RWPE2 (cell line): ENCODE measurements at places on chromosomes 1 and 21.

DNA sequence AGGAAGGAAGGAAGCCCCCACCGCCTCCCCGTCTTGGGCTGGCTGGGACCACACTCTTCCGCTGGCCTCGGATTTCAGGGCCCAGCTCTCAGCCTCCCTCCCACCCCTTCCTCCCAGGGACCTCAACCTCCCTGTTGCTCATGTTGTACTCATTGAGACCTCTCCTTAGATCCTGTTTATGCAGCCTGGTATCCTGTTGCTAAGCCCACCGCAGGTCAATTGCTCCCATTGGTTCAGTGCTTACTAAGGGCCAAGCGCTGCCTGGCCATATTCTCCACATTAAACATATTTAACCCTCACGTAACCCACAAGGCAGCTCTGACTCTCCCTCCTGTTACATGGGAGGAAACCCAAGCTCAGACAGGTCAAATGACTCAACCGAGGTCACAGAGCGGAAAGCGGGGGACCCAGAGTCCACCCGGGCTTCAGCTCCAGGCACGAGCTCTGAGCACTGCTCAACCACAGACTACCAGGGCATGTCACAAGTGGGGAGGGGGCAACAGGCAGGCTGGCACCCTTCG, 23.2 kb upstream of the H6PD start:
- no peaks in the 10 kb centered on the region for H3K27me3 ChIP-seq
- no peaks in the 10 kb centered on the region for H3K36me3 ChIP-seq
- H3K4me3 ChIP-seq = no peak overlapping the region
- DNase-seq = no peak
- no peaks in the 10 kb centered on the region for H3K4me1 ChIP-seq
- H3K27ac ChIP-seq = no peak overlapping the region

- no peak overlapping the region for H3K27ac ChIP-seq
- H3K36me3 ChIP-seq = no peaks in the 10 kb centered on the region
- DNase-seq = no peak
- H3K4me1 ChIP-seq = peaks cover 3% of the 10 kb centered on the region
Observed at GRCh38 chr1:208513799-208514198, 269.6 kb upstream of the PLXNA2 start.

GRCh38 chr1:209854196-209854595, 26.4 kb downstream of the UTP25 start:
- no peak overlapping the region for H3K4me3 ChIP-seq
- no peaks in the 10 kb centered on the region for H3K4me1 ChIP-seq

GRCh38 chr1:33972676-33973395, 109.0 kb downstream of the HMGB4 start:
- no peaks in the 10 kb centered on the region for H3K4me1 ChIP-seq
- no peak overlapping the region for H3K4me3 ChIP-seq
- no peaks in the 10 kb centered on the region for H3K36me3 ChIP-seq
- H3K27me3 ChIP-seq = no peaks in the 10 kb centered on the region

GRCh38 chr1:201593200-201593921, 54.4 kb downstream of the NAV1 start:
- H3K4me1 ChIP-seq = peaks cover 22% of the 10 kb centered on the region
- DNase-seq = no peak
- no peaks in the 10 kb centered on the region for H3K27me3 ChIP-seq
- H3K27ac ChIP-seq = peak overlapping the region; percentile 70
- no peak overlapping the region for H3K4me3 ChIP-seq
- H3K36me3 ChIP-seq = no peaks in the 10 kb centered on the region

DNA sequence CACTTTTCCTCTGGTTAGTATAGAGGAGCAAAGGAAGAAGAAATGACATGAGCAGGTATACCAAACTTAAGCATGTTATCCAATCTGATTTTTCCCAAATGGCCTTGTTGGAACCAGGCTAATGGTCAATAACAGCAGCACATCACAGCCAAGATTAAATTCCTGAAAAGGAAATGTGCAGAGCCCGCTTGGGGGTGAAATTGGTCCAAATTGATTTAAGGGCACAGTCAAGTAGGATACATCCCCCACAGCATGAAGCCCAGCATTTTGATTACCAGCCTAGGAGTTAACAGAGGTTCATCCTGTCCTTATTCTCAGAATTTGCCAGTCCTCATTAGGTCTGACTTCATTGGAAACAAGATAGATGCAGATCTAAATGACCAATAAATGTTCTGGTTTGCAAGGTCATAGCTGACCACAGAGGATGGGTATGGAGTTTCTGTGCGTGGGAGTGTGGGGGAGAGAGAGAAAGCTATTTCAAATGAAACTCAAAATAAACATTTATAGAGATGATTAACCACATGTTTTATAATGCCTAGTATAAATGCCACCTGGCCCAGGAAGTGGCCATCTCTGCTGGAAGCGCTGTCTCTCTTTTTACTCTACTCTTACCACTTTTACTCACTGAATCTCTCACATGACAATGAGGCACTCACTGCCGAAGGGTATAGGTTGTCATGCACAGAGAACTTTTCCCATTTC, 38.7 kb downstream of the RGS5 start:
- no peaks in the 10 kb centered on the region for H3K36me3 ChIP-seq
- no peak for DNase-seq
- H3K27ac ChIP-seq = no peak overlapping the region
- H3K4me1 ChIP-seq = peaks cover 29% of the 10 kb centered on the region
- no peak overlapping the region for H3K4me3 ChIP-seq

- H3K27ac ChIP-seq = no peak overlapping the region
- no peaks in the 10 kb centered on the region for H3K27me3 ChIP-seq
- H3K4me3 ChIP-seq = no peak overlapping the region
- H3K4me1 ChIP-seq = no peaks in the 10 kb centered on the region
- no peaks in the 10 kb centered on the region for H3K36me3 ChIP-seq
Observed at GRCh38 chr1:54839824-54840223, 38.7 kb upstream of the TTC22 start.

DNA sequence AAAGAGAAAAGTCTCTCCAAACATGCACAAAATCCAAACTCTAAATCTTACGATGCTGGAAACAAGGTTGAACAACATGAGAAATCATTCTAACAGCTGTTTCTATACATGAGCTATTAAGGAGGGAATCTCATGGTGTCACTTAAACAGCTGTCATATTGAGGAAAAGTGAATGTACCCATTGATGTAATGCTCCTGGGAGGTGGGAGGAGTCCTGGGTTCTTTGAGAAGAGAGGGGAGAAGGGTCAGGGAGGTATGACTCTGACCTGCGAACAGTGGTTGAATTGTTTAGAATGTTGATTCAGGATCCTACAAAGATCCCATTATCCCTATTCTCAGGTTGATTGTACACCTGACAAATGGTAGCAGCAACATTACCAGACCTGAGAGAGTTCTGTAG, 49.3 kb downstream of the ZC3H11B start:
- H3K4me3 ChIP-seq = no peak overlapping the region
- H3K36me3 ChIP-seq = no peaks in the 10 kb centered on the region
- no peaks in the 10 kb centered on the region for H3K4me1 ChIP-seq
- DNase-seq = no peak
- H3K27me3 ChIP-seq = no peaks in the 10 kb centered on the region

DNA sequence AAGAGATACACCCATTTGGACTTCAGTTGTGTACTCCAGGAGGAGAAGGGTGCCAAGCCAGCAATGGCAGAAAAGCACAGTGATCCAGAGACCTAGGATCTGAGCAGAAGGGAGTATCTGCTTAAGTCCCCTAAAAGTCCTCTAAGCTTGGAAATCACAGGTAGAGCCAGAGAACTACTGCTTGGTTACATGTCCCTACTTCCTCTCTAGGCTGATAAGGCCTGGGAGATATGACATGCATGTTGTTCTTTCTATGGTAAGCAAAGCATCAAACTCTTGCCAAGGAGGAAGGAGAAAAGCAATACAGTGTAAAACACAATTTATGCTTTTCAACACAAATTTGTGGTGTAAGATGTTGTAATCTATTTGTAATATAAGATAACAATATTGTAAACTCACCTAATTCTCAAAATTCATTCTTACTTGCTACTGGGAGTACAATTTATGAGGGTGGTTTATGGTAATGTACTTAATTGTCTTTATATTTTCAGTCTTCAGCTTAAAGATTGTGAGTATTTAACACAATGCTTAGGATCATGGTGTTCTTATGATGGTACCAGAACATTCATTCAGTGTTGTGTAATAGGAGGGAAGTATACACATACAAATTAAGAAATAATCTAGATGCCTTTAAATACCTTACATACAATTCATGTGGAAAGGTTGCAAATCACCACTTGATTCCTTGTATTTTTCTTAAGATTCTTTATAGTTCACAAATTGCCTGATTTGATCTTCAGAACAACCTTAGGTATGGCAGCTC, 49.1 kb upstream of the GNG12 start:
- no peak for DNase-seq
- H3K36me3 ChIP-seq = no peaks in the 10 kb centered on the region
- H3K27me3 ChIP-seq = no peaks in the 10 kb centered on the region
- peak overlapping the region; percentile 48 for H3K27ac ChIP-seq
- peaks cover 20% of the 10 kb centered on the region for H3K4me1 ChIP-seq

DNA sequence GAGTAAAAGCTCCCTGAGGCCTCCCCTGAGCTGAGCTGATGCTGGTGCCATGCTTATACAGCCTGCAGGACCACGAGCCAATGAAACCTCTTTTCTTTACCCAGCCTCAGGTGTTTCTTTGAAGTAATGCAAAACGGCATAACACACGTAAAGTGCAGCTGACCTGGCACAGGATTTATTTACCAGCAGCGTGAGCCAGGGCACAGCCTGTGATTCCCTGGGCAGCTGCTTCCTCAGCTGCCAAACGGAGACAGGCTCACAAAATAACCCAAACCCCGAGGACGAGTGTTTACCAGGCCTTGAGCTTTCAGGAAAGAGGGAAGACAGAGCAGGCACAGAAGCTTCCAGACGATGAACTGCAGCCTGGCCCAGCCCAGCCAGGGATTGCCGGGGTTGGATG, 120.6 kb upstream of the ARHGEF16 start:
- H3K27me3 ChIP-seq = no peaks in the 10 kb centered on the region
- no peaks in the 10 kb centered on the region for H3K36me3 ChIP-seq
- DNase-seq = no peak

- H3K27ac ChIP-seq = peak overlapping the region; percentile 19
- H3K4me3 ChIP-seq = no peak overlapping the region
- no peak for DNase-seq
- H3K4me1 ChIP-seq = peaks cover 11% of the 10 kb centered on the region
Observed at GRCh38 chr1:24266998-24267397, 52.2 kb upstream of the GRHL3 start.

- H3K27ac ChIP-seq = peak within 1 kb of the TSS; percentile 81
- peaks cover 23% of the 10 kb centered on the region for H3K4me1 ChIP-seq
- DNase-seq = no peak
Observed at GRCh38 chr1:23369335-23370013, at the start of gene ZNF436. ZNF436 (minus strand) TSS chr1:23369836; CDS start chr1:23368005, 1,831 bp downstream.

DNA sequence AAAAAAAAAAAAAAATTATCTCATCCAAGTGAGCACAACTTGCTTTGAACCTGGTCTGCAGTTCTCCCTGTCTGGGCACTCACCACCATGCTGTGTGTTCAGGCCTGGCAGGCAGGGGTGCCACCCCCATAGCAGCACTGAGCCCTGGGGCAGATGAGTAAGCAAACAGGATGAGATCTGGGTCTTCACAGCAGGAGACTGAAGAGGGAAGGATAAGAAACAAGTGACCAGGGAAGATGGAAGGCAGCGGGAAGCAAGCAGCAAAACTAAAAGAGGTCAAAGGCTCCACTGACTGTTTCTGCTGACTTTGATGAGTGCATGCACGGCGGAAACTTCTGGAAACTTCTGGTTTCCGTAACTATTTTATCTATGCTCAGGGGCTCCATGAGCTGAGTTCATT, 133.5 kb upstream of the SOD1 start:
- no peak overlapping the region for H3K27ac ChIP-seq
- no peak overlapping the region for H3K4me3 ChIP-seq
- no peak for DNase-seq
- H3K4me1 ChIP-seq = no peaks in the 10 kb centered on the region

- no peaks in the 10 kb centered on the region for H3K4me1 ChIP-seq
- no peak overlapping the region for H3K4me3 ChIP-seq
- DNase-seq = peak; percentile 63
- no peak overlapping the region for H3K27ac ChIP-seq
Observed at GRCh38 chr1:1602968-1603506, 3.1 kb upstream of the FNDC10 start.

DNA sequence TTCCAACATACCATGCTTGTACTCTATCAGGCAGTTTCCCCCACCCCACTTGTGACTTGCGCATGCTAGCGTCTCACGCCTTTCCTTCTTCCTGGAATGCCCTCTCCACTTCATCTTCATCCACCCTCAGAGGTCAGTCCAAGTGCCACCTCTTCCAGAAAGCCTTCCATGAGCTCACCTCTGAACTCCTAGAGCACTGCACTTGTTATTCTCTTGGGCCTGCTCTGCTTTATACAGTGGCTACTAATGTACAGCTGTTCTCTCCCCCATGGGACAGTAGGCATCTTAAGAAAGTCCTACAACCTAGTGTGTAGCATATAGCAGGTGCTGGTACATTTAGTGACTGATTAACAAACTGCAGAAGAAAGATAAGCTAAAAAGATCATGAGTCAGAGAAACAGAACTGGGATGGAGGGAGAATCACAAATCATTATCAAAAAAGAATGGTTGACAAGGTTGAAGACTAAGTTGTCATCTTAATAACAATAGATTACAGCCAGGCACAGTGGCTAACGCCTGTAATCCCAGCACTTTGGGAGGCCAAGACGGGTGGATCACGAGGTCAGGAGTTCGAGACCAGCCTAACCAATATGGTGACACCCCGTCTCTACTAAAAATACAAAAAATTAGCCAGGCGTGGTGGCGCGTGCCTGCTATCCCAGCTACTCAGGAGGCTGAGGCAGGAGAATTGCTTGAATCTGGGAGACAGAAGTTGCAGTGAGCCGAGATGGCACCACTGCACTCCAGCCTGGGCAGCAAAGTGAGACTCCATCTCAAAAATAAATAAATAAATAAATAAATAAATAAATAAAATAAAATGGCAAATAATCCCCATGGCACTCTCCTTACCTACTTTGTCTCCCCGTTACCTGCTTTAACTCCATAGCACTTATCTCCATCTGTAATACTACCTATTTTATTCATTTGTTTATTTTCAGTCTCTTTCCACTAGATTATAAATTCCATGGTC, 16.3 kb upstream of the TSPAN1 start:
- H3K4me3 ChIP-seq = no peak overlapping the region

DNA sequence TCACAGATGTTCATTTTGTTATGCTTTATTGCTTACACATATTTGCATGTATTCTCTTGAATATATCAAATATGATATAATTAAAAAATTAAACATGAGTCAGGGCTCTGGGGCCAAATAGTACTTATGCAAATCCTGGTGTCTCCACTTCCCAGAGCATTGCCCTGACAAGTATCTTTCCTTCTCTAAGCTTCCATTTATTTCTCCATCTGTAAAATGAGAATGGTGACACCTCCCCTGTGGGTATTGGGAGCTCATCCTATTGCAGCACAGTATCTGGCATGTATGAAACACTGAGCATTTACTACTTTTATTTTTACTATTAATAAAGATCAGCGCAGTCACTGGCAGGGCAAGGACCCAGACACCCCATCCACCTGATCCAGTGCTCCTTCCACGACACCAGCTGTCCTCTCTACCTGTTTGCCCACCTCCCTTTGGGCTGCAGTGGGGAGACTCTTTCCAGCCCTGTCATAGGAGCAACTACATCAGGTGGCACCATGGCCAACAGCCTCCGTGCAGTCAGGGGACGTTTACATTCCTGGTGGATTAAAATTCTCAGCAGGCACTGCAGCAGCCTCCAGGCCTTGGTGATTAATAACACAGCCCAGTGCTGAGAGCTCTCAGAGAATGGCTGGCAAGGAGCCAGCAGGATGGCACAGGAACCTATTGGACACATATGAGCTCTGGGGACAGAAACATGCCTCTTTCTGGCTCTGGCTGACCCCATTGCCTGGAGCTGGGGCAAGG, 113.0 kb downstream of the DMRTB1 start:
- no peak overlapping the region for H3K27ac ChIP-seq
- no peaks in the 10 kb centered on the region for H3K36me3 ChIP-seq
- H3K4me1 ChIP-seq = peaks cover 7% of the 10 kb centered on the region
- H3K4me3 ChIP-seq = no peak overlapping the region
- peak; percentile 71 for DNase-seq
